Stimulated activated CD8-positive, alpha-beta memory T cell treated with anti-CD3 and anti-CD28 coated beads, Interleukin-2, amount 100 ng/mL, for 48 hours (primary cell): ENCODE measurements at places on chromosomes 1 and 21.

DNA sequence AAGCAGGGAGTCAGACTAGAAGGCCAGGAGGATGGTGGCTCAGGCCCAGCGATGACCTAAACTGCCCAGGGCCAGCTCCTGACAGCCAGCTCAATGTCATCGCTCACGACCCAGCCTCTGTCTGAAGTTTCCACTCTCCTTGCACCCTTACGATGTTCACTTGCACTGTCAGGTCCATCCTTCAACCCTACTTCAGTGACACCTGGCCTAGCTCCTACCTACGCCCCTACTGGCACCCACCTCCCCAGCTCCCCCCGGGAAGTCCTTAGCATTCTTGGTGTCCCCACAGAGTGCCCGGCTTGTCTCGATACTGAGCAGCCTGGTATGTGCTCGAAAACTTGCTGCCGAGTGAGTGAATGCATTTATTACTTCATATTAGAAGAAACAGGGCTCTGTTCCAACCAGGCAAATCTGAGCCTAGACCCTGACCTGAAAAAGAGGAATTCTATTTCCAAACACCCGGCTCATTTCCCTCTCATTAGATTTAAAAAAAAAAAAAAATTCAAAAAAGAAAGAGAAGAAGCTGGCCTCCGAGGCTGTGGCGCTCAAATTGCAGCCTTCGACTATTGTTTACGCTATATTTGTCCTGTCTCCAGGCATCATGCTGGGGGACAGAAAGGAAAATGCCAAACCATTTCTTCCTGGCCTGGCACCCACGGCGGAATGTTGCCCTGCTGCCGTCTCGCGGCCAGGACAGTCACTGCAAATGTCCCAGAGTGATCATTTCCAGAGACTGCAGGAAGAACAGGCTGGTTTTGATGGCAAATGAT is 29.8 kb upstream of the LRRC38 start:
- DNase-seq: no peak

- no peak for DNase-seq
Observed at GRCh38 chr1:162130308-162130707, 60.8 kb downstream of the NOS1AP start.

DNA sequence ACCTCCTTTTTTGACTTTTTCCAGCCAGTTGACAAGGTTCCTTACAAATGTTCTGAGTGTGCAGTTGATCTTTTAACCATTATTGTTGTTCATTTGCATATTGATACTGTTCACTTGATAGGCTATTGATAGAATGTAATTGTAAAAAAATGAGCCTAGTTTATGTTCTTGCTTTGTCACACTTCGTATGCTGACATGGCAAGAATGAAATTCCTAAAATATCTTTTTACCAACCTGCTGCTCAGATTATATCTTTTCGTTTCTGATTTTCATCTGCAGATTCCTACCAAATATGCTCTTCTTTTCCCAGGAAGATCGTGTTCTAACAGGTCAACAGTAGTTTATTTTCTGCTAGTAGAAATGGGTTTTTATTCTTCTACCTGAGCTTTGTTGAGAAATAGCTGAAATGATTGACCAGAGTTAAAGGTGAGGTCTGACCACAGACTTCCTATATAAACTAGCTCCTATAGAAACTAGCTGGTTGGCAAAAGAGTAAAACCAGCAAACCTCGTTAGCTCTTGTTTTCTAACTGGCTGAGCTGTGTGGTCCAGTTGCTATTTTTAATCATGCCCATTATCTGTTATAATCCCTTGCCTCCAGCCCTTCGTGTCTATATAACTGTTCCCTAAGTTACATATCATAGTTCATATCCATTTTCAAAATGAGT is 174.8 kb downstream of the HS2ST1 start:
- no peak for DNase-seq

DNA sequence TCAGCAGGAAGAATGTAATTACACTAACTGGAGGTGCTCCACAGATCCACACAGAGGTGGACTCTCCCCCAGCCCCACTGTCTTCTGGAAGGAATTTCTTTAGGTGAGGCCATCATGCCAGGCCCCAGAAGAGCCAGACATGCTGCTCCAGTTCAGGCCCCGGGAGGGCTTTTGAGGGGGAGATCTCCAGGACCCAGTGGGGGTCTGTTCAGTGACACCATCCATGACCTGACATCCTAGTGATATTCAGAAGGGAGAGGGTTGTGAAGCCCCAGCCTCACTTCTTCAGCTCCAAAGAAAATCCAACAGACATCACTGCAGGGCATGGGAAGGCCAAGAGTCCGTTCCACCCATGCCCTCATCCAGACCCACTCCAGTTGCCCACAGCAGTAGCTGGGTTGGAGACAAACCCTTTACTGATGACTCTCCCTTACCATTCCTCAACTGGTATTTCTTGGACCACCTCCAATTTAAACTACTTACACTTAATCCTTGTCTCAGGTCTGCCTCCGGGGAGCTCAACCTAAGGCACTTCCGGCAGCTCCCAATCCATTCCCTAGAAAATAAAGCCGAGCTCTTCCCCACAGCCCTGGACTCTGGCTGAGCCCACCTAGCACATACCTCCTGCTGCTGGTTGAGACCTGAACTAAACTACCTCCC is 39.2 kb downstream of the CSMD2 start:
- no peak for DNase-seq

- DNase-seq: no peak
Observed at GRCh38 chr1:115555446-115555845, 86.3 kb upstream of the VANGL1 start.

GRCh38 chr1:158155673-158156072 is 25.0 kb upstream of the CD1D start:
- DNase-seq: no peak

- DNase-seq: no peak
Observed at GRCh38 chr1:63703701-63704107, 70.1 kb upstream of the ROR1 start.

DNA sequence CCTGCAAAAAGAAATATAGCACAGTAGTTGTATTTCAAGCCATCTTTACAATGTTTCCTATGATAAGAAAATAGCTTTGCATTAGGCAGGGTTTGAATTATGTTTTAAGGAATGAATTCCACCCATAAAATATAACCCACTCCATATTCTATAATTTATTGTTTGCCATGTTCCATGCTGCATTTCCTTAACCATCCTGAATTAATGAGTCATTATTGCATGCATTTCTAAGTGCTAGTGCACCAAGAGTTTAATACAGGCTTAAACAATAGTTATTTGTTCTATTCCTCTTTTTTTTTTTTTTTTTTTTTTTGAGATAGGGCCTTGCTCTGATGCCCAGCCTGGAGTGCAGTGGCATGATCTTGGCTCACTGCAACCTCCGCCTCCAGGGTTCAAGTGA is 45.2 kb downstream of the MIGA1 start:
- no peak for DNase-seq
